CD4-positive, alpha-beta T cell treated with Interleukin-17A for 1 hour (primary cell): ENCODE measurements at places on chromosomes 5 and 9.
A peak's percentile ranks its signal among the peaks of the same experiment; 100 is the strongest.

DNA sequence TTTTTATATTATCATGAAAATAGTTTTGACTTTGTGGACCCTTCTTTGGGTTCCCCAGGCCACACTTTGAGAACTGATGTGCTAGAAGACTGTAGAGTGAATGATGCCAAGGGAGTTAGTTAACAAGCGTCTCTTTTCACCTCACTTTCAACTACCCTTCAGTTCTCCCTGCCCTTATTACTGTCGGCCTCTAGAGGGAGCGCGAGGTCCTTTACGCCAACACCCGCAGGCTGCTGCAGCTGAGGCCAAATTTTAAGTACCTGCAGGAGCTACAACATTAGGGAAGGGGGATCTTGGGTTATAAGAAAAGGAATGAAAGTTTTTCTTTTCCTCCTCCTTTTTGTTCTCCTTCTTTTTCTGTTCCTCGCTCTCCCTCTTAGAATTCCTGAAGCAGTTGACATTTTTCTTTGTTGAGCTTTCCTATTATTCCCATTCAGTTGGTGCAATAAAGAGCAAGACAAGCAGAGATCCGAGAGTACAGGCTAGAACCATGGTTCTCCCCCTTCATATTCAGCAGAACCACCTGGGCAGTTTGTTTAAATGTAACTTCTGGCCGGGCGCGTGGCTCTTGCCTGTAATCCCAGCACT lies 84.0 kb downstream of the ZFAND5 start:
- DNase-seq: peak; percentile 71

DNA sequence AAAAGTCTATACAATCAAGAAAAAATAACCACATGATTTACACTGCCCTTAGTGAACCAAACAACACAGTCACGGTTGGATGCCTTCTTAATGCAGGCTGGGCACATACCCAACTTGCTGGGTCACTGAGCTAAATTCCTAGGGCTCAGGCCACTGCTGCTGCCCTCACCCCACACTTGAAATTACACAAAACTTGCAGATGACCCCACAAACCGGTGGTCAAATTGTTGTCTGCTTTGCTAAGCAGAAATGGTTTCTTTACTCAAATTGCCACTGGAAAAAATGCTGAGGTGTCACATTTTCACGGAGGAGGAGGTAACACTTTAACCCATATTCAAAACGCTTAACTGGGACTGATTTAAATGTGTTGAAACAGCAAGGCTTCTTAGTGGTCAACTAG lies 62.4 kb downstream of the HMHB1 start:
- no peak for DNase-seq

GRCh38 chr9:35871545-35871944 lies 1.3 kb upstream of the OR13J1 start:
- DNase-seq: no peak

- no peak for DNase-seq
Observed at GRCh38 chr9:121185178-121185745, 16.4 kb downstream of the RAB14 start.

GRCh38 chr5:91207248-91207647 lies 175.9 kb downstream of the ARRDC3 start:
- DNase-seq: no peak

GRCh38 chr5:128701301-128701700 lies 163.3 kb upstream of the FBN2 start:
- DNase-seq: no peak

GRCh38 chr9:133162861-133163503 lies 732 bp downstream of the GBGT1 start:
- DNase-seq: no peak

GRCh38 chr9:133772581-133772980 lies 34.4 kb upstream of the SARDH start:
- DNase-seq: no peak

- no peak for DNase-seq
Observed at GRCh38 chr5:57986761-57987341, 473.0 kb downstream of the PLK2 start.
